Stimulated activated CD4-positive, alpha-beta T cell treated with anti-CD3 and anti-CD28 coated beads, Interleukin-2, amount 100 ng/mL, for 24 hours (primary cell): ENCODE measurements at places on chromosomes 6 and 20.
A peak's percentile ranks its signal among the peaks of the same experiment; 100 is the strongest.

DNA sequence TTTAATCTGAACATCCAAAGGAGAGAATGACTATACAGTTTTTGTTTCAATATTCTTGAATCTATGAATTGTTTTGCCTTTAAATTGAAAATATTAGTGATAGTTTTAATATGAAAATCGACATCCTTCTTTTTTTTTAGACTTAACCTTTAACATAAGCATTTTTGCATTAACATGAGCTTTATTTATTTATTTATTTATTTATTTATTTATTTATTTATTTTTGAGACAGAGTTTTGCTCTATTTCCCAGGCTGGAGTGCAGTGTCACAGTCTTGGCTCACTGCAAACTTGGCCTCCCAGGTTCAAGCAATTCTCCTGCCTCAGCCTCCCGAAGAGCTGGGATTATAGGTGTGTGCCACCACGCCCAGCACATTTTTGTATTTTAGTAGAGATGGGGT is 27.6 kb downstream of the GJA1 start:
- no peak for DNase-seq

DNA sequence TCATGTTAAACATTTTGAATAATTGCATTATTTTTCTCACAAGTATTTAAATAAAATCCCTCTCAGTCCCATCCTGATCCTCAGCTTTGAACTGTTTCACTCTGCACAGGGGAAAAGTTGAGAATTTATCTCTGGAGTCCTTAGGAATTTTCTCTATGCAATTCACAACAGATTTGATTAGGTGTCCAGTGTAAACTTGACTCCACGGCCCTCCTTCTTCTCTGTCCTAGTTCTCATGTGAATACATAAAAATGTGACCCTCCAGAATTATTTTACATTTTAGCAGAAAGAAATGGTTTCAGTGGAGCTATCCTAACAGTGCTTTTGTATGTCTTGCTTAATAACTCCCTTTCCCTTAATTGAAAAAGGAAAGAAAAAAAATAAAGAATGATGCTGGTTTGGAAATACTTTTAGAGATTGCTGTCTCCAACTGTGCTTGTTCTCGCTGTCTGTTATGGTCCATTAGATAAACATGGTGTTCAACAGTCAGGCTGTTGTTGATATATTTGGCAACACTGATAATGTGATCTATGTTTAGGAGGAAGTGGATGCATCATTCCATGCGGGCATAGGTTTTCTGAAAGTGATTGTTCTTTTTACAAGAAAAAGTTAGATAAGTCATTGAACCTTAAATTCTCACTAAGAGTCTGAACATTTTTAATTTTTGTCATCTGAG is 599.4 kb upstream of the CITED2 start:
- no peak for DNase-seq

DNA sequence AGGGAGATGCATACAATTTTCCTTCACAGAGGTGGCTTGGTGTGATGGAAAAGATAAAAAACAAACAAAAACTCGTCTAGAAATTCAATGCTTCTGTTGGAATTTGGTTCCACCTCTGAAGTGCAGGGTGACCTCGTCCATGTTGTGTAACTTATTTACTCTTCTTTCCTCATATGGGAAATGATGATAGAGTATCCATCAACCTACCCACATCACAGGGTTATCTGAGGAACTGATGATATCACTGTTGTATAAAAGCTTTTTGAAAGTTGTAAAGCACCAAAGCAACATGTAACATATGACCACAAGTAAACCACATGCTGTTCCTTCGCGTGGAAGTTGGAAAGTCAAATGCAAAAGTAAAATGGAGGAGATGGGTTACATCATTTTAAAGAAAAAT is 212.0 kb upstream of the SGK1 start:
- DNase-seq, result no peak

DNA sequence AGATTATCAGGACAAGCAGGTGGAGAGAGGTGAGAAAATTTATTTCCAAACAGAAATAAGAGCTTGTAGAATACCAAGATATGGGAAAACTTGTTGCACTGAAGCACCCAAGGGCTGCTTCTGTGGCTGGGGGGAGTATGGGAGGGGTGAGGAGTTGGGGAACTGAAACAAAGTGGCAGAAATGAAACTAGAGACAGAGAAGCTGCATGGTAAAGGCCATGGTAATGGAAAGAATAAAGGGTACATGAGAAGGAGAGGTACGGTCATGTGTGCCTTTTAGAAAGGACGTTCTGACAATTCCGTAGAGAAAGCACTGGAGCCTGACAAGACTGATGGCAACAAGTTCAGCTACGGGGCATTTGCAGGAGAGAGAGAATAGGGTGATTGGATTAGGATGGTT is 51.6 kb upstream of the RIN2 start:
- DNase-seq, result no peak

GRCh38 chr6:169779092-169779815 is 27.8 kb downstream of the ERMARD start:
- no peak for DNase-seq

- no peak for DNase-seq
These were observed 167.7 kb downstream of the SIM1 start for GRCh38 chr6:100296810-100297544.

GRCh38 chr6:151018046-151018445 is 152.5 kb downstream of the MTHFD1L start:
- no peak for DNase-seq

DNA sequence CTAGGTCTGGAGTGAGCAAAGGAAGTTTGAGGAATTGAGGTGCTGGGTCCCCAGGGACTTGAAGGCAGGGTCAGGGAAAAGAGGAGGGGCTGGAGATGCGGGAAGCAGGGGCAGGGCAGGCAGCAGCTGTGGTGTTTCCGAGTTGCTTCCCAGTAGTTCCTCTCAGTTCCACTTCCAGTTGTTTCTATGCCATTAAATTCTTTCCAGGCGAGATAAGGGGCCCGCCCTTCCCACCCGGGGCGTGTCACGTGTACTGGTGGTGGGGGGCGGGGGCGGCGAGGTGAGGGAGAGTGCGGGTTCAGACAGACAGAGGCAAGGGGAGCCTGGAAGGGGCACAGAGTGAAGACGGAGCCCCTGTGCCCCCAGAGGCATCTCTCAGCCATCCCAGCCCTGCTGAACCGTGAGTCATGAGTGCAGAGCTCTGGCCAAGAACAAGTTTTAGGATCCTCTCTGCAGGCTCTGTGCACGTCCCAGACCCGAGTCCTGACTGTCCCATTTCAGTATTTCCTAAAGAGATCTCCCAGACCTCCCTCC is 977 bp downstream of the TNXB start:
- DNase-seq, result no peak

- DNase-seq, result no peak
These were observed 369.9 kb downstream of the BTBD3 start for GRCh38 chr20:12287575-12287974.

- DNase-seq, result peak; percentile 2
These were observed 909 bp downstream of the DNAAF9 start for GRCh38 chr20:3406481-3407039.

- no peak for DNase-seq
These were observed 59.3 kb downstream of the CDC5L start for GRCh38 chr6:44446626-44447300.

DNA sequence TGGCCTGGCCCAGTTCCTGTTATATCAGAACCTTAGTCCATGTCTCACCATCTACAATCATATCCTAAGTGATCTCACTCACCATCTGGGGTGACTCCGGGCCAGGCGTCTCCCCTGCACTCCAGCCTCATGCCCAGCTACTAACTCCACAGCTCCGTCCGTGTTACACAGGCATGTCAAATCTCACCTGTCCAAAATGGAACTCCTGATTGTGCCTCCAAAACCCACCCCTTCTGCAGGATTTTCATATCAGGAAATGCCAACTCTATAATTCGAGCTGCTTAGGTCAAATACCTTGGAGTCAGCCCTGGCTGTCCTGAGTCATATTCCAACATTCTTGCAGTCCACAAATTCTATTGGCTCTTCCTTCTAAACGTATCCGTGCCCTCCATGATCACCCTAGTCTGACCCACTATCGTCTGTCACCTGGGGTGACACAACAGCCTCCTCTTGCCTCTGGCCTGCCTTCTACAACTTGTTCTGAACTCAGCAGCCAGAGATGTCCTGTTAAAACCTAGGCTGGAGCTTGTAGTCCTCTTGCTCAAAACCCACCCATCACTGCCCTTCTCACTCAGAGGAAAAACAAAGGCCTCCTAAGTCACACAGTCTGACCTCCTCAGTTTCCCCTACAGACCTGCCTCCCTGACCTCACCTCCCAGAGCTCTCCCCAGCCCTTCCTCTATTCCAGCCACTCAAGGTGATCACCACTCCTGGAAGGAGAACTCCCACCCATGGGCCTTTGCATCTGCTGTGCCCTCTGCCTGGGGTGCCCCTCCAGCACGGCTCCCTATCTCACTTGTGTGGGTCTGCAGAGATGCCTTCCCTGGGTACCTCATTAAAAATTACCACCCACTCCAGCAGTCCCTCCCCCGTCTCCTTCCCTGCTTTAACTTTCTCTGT is 85.3 kb upstream of the SIRPA start:
- no peak for DNase-seq

- peak; percentile 48 for DNase-seq
These were observed 1.9 kb upstream of the TRIM38 start for GRCh38 chr6:25960734-25961133.

GRCh38 chr6:111747396-111747795 is 125.9 kb downstream of the FYN start:
- no peak for DNase-seq

DNA sequence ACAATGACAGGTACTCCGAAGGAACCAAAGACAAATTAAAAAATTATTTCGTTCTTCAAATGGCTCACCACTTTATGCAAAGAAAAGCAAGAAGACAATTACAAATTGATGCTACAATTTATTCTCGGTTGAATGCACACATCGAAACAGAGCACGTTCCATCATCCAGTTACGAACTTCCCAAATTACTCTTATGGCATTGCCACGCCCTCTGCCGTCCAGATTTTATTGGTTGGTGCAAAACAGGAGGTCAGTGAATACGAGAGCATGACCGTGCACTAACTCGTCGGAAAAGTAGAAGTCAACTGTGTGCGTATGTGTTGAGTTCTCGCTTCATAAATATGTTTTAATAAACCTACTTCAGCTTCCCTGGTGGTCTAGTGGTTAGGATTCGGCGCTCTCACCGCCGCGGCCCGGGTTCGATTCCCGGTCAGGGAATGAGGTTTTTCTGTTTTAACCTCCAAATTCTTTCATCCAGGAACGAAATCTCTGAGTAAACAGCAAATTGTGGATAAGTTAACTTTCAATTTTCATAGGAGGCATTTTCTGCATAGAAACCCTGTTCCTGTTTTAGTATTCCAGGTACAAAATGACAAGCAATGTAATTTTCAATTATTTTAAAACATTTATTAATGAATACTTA is 23.2 kb downstream of the ZNF311 start:
- peak; percentile 80 for DNase-seq

DNA sequence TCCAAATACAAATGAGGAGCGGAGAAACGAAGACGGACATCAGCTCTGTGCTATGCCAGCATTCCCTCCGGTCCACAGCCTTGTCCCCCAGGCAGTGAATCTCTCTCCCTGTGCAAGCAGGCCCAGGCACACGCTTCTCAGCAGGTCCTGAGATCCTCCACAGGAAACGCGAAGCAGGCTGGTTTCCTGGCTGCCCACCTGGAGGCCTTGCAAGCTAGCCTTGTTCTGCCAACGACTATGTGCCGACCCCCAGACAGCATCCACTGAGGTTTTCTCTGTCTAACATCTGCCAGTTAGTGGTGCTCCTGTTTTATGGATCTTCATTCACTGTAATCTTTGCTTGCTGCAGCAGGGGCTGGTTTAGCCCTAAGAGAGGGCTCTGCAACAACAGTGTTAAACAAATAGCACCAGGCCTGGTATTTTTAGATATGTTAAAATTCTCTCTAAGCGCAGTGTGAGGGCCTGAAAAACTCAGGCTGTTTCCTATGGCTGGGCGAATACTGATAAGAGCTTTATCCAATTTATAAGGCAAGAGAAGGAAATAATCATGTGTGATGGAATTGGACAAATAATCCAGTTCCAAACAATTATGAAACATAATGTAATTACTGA is 386.0 kb upstream of the ARID1B start:
- no peak for DNase-seq

- no peak for DNase-seq
These were observed 41.4 kb downstream of the TRMT6 start for GRCh38 chr20:5908981-5909380.

- no peak for DNase-seq
These were observed 35.1 kb upstream of the SALL4 start for GRCh38 chr20:51837436-51837835.

DNA sequence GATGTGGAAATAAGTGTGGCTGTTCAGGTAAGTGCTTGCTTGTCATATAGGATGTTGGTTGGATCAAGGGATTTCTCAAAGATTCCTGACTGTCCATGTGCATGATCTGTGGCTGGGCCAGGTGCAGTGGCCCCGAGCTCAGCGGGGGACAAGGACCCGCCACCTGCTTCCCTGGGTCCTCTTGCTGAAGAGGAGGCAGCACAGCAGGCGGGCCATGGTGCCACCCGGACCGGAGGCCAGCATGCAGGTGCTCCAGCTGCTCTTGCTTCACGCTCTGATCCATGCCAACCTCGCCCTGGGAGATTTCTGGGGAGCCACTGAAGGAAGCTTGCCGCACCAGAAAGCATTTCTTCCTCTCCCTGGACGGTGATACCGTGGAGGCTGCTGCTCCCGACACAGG is 173.8 kb downstream of the HIVEP2 start:
- no peak for DNase-seq

DNA sequence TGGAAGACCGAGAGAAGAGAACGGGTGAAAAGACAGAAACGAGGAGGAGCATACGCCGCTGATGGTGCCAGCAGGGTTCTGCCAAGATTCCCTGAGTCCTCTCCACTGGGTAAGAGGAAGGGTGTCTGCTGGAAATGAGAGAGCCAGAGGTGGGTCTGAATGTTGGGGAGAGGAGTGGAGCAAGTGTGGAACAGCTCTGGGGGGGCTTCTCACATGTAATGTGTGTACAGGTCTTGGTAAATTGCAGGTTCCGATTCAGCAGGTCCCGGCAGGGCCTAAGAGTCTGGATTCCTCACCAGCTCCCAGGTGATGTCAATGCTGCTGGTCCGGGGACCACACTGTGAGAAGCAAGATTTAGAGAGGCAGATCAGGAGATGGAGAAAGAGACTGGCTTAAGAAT is 1.5 kb upstream of the EBF4 start:
- no peak for DNase-seq

- no peak for DNase-seq
These were observed 10.6 kb upstream of the TGM3 start for GRCh38 chr20:2285193-2285592.

DNA sequence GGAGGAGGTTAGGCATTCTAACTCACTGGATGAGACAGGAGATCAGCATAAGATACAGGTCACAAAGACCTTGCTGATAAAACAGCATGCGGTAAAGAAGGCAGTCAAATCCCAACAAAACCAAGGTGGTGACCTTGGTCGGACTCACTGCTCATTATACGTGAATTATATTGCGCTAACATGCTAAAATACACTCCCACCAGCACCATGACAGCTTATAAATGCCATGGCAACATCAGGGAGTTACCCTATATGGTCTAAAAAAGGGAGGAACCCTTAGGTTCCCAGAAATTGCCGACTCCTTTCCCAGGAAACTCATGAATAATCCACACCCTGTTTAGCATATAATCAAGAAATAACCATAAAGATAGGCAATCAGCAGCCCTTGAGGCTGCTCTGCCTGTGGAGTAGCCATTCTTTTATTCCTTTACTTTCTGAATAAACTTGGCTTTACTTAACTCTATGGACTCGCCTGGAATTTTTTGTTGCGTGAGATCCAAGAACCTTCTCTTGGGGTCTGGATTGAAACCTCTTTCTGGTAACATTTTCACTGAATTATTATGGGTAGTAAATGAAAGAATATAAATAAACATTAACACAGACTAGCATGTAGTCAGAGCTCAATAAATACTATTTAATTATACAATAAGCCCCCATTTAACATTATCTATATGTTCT is 3.0 kb upstream of the LAMA4 start:
- DNase-seq, result no peak
